Naive B cell (primary cell): ENCODE measurements at places on chromosomes 1 and 21.

- no peak for DNase-seq
Measured at GRCh38 chr1:198132060-198132781, 24.6 kb upstream of the NEK7 start.

DNA sequence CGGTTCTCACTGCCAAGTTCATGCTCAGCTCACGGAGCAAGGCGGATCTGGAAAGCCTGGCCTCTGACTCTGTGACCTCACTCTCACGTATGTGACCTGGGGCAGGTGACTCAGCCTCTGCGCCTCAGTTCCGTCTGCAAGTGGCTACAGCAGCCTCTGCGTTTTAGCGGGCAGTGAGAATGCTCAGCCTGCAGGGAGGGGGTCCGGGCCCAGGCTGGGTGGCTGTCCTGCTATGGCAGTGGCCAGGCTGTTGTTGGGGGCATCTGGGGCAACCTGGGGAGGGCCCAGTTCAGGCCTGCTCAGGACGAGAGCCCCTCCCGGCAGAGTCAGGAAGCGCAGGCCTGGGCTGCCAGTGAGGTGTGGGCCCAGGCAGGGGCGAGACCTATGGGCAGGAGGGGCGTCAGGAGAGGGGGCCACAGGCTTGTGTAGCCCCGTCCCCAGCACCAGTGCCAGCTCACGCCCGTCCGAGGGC lies 27.9 kb downstream of the ARHGEF16 start:
- no peak for DNase-seq

- no peak for DNase-seq
Measured at GRCh38 chr21:23463365-23463764, 2143.9 kb downstream of the MRPL39 start.

- no peak for DNase-seq
Measured at GRCh38 chr1:36763771-36764170, 270.5 kb downstream of the GRIK3 start.

- DNase-seq = no peak
Measured at GRCh38 chr1:17251701-17252376, 2.9 kb downstream of the PADI3 start.

DNA sequence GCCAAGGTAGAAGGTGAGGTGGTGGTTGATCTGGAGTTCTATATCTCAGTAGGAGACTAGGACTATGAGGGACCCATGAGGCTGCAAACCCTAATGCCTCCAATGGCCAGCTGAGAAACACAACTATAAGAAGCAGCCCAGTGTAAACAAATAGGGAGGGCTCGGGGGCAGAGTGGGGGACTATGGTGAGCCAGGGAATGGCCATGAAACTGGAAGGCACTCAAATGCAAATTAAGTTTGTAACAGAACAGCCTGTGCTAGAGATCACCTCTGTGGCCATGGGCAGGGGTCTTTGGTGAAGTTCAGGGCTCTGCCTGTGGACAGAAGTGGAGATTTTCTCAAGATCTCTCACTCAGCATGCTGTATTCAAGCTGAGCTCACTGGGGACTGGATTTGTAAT lies 187.1 kb downstream of the GRIK3 start:
- DNase-seq = no peak

DNA sequence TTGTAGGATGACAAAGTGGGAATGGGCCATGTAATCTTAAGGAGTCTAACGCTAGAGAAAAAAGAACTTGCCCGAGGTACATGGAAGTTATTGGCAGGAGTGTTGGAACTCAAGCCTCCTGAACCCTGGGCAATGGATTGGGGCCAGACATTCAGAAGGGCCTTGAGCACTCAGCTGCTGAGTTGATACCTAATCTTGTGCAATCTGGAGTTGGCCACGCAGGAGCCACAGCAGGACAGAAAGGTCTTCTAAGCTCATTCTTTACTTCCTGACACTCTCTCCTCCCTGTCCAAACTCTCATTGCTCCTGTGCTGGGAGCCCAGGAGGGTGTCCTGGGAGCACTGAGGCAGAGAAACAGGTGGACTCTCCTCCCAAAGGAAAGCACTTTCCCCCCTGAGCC lies 25.1 kb upstream of the CSF1 start:
- no peak for DNase-seq

DNA sequence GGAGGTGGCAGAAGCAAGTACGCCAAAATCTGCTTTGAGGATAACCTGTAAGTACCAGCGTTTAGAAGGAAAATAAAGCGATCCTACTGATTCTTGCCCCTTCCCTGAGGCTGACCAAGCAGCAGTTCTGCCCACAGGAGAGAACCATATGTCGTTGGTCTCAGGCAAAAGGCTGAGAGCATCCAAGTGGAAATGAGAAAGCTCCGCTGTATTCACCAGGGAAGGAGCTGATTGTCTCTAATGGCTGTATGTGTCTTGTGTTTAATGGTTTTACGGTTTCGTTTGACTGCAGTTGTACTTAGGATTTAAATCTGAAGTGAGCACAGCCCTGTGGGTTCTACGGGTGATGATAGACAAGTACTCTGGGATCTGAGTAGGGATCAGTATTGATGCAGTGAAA lies 21.9 kb downstream of the FAM3B start:
- DNase-seq = no peak

GRCh38 chr1:90994461-90994860 lies 27.4 kb downstream of the ZNF644 start:
- DNase-seq = no peak

DNA sequence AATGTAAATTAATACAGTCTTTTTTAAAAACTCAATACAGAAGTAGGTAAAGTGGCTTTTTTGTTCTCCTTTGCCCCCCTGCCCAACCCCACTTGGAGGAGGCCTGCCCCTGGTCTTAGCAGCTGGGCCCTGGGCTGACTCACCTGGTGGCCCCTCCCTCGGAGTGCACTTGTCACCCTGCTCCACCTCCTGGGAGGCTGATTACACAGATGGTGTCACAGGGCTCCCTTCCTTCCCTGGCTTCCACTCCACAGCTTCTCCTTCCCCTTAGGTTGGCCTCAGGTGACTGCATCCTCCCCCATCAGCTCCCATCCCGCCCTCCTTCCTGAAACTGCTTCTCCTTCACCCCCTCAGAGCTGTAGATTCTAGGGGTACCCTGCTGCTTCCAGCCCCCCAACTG lies 11.7 kb upstream of the CAPN9 start:
- DNase-seq = no peak

- no peak for DNase-seq
Measured at GRCh38 chr1:36142121-36142520, 7.2 kb downstream of the TRAPPC3 start.

DNA sequence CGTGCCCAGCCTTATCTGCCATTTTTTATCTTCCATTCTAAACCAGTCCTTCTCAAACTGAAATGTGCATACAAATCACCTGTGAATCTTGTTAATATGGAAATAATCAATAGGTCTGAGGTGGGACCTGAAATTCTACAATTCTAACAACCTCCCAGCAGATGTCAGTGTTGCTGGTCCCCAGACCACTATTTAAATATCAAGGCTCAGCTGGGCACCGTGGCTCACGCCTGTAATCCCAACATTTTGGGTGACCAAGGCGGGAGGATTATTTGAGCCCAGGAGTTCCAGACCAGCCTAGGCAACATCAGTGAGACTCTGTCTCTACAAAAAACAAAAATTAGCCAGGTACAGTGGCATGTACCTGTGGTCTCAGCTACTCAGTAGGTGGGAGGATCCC lies 4.1 kb downstream of the UQCRHL start:
- peak; percentile 33 for DNase-seq

- no peak for DNase-seq
Measured at GRCh38 chr21:38416791-38417190, 81.5 kb downstream of the ERG start.

DNA sequence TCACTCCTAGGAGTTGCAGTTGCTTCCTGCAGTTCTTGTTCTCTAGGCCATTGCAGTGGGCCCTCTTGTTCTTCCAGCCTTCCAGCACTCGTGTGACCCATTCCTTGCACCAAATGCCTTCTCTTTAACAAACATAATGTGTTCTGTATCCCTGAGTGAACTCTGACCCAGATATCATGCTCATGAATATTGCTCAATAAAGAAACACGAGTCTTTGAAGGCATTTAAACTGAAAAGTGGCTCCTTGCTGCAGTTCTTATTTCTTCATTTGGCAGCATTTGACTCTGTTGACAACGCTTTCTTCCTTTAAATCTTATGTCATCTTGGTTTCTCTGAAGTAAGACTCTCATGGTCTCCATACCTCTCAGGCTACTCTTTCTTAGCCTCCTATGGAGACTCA lies 100.7 kb upstream of the PDE4B start:
- DNase-seq = no peak

GRCh38 chr21:16243396-16243795 lies 513.6 kb downstream of the USP25 start:
- DNase-seq = no peak

DNA sequence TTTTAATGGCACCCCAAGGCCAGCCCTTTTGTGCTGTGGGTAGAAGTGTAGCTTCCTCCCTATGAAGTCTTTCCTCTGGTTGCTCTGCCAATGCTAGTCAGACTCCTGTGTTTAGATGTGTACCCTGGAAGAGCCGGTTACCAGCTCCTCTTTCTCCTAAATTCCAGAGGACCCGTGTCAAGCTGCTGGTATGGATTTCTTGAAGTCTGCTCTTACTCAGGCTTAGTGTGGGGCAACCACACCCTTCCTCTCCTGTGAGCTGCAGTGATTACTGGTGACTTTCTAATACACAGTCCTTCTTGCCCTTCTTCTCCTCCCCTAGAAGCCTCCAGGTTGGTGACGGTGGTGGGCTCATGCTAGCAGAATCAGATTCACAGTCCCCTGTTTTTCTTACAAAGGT lies 74.1 kb upstream of the AKT3 start:
- no peak for DNase-seq

GRCh38 chr21:45496968-45497845 lies 45.0 kb downstream of the SLC19A1 start:
- DNase-seq = no peak

- DNase-seq = peak; percentile 85
Measured at GRCh38 chr1:117367046-117368025, at the start of gene MAN1A2. TSS of gene MAN1A2 (plus strand) at chr1:117367449. CDS start at chr1:117368184, 735 bp downstream.

DNA sequence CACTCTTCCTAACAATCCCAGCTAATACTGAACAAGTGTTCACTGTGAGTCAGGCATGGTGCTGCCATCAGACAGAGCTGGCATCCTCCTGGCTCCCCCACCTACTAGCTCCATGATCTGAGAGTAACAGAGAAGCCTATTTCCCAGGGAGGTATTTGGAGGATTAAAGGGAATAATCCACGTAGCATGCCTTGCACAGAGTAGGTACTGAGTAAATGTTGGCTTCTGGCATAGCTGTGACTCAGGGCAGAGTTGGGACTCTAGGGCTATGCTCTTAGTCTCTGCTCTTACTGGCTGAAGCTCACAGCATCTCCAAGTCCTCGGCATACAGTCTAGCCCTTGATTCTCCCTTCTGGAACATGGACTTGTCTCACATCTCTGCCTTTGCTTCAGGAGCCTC lies 8.2 kb downstream of the ARHGEF19 start:
- no peak for DNase-seq

GRCh38 chr1:85445906-85446305 lies 19.1 kb downstream of the DDAH1 start:
- DNase-seq = no peak

- DNase-seq = peak; percentile 41
Measured at GRCh38 chr1:31154632-31155215, 85.0 kb downstream of the NKAIN1 start.

DNA sequence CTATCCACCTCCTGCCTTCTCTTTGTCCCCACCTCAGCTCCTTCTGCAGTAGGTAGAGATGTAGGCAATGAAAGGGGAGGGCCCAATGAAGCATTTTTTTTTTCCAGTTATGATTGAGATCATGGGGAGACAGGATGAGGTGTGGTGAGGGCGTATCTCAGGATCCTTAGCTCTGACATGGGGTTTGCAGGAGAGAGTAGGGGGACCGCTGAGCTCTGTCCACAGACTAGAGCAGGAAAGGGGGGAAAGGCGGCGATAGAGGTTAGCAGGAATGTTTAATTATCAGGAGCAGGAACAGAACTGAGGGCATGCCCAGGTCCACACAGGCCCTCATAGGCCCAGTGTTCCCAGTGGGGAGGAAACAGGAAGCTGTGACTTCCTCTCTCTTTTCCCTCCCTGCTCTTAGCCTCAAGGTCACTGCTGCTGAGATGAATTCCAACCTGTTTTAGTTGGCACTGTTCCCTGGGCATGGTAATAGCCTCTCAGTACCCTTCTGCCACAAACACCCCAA lies 901 bp upstream of the RXFP4 start:
- no peak for DNase-seq

DNA sequence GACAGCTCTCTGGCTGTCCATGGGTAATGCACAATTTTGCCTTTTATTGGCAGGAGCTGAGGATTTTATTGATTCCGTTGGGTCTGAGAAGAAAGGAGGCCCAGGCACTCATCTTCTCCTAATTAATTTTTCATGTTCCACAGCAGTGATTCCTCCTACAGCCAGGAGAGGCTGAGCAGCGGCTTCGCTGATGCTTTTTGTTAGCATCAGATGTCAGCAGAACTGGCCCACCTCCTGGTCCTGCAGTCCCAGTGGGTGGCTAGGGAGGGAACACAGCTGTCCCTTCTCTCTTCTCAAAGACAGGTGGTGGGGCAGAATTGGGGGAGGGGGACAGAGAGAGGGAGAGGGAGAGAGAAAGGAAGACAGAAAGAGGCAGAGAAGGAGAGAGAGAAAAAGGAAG lies 5.7 kb downstream of the MT1HL1 start:
- DNase-seq = no peak

DNA sequence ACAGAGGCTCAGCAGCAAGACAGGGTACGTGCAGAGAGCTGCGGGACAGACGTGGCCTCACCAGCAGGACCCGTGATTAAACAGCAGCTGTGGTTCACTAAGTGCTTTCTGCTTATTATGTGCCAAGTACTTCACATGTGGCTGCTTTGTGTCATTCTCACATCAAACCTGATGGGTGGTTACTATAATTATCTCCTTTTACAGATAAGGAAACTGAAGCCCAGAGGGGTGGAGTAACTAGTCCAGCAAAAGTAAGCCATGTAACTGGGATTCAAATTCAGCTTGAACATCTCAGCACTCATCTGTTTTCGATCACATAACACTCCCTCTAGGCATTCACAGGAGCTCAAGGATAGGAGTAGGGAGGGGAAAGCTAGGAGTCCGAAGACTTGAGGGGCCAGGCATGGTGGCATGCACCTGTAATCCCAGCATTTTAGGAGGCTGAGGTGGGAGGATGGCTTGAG lies 50.8 kb upstream of the CLIC4 start:
- peak; percentile 24 for DNase-seq

DNA sequence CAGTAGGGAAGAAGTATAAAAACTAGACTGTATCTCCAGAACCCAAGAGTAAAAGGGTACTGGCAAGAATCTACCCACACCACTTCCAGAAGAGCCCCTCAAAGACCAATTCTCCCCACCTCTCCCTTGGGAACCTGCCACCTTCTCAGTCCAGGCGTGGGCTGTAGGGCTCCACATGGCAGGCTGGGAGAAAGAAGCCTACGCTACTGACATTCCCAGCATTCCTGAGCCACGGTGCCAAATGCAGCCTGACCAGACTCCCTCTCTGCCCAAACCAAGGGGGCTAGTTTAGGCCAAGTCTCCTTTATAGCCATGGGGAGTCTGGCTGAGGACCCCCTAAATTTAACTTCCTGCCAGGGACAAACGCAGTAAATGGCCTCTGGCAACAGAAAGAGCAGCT lies 2.0 kb downstream of the UBE2Q1 start:
- no peak for DNase-seq

DNA sequence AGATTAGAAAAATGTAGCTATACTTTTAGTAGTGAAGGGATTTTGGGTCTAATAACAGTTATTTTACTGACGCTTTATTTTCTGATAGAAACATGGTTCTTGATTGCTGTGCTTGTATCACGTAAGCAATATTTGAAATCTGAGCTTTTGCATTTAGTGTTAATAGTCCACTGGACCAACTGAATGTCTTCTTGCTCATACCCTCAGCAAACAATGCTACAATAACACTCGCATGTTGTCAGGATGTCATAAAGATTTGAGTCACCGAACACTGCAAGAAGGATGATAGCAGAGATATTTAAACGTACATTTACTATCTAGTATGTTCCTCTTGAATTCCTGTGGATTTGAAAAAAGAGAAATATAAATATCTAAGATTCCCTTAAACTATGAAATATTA lies 7.5 kb downstream of the DYRK1A start:
- DNase-seq = no peak
